ENCODE measurements at places on chromosomes 7 and 10.

GRCh38 chr10:131616040-131616439 lies 284.8 kb upstream of the PPP2R2D start:
- H3K27ac ChIP-seq: no peak overlapping the region
- no peaks in the 10 kb centered on the region for H3K27me3 ChIP-seq
- H3K4me3 ChIP-seq: no peak overlapping the region
- DNase-seq: no peak
- no peaks in the 10 kb centered on the region for H3K36me3 ChIP-seq
- H3K4me1 ChIP-seq: no peaks in the 10 kb centered on the region

DNA sequence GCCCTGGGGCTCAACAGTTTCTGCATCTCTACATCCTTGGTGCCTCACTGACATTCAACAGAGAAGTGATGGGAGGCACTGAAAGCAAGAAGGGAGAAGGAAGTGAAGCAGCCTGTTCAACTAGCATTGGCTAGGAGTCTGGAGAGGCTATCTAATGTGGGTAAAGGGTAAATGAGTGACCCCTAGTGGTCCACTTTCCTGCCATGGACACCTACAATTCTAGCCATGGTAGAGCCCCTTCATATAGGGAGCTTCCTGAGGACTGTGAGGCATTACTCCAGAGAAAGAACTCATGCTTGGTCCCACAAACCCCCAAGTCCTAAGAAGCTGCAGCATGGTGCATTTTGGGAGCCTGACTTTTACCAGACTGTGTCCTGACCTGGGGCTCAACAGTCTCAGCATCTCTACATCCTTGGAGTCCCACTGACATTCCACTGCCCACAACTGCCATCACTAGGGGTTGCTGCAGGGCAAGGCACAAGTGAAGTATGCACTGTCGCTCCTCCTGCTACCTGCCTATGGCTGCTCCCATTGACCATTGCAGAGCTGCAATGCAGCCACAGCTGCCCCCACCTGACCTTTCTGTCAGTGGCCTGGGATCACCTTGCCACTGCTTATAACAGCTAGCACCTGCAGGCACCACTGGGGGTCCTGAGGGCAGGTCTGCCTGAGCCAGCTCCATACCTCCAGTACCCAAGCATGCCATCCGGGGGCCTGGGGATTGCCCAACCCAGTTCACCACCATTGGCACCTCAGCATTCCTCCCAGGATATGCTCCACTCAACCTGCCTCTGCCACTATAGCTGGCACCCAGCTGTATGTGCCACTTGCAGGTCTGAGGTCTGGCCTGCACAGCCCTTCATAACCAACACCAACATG lies 44.1 kb upstream of the CDK6 start:
- H3K27me3 ChIP-seq: no peaks in the 10 kb centered on the region
- H3K4me1 ChIP-seq: no peaks in the 10 kb centered on the region
- H3K36me3 ChIP-seq: no peaks in the 10 kb centered on the region
- H3K27ac ChIP-seq: no peak overlapping the region
- DNase-seq: no peak

GRCh38 chr7:311131-311680 lies 21.2 kb downstream of the FOXL3 start:
- H3K27me3 ChIP-seq: no peaks in the 10 kb centered on the region
- no peaks in the 10 kb centered on the region for H3K36me3 ChIP-seq
- H3K4me3 ChIP-seq: no peak overlapping the region
- no peaks in the 10 kb centered on the region for H3K4me1 ChIP-seq

- H3K4me1 ChIP-seq: no peaks in the 10 kb centered on the region
- H3K27ac ChIP-seq: no peak overlapping the region
- no peak overlapping the region for H3K4me3 ChIP-seq
- no peaks in the 10 kb centered on the region for H3K36me3 ChIP-seq
- no peaks in the 10 kb centered on the region for H3K27me3 ChIP-seq
- no peak for DNase-seq
These were observed 138.6 kb downstream of the ADAM22 start for GRCh38 chr7:88072715-88073055.
